ENCODE measurements at places on chromosomes 5 and 9. TPM values are rescaled to one million over a fixed set of nuclear protein-coding genes. Genes with fewer than 3 reads are reported as not detected.

- peak overlapping the region; percentile 89 for H3K27ac ChIP-seq
- H3K4me3 ChIP-seq = peak overlapping the region; percentile 85
- peak; percentile 62 for DNase-seq
- H3K36me3 ChIP-seq = no peaks in the 10 kb centered on the region
- peaks cover 78% of the 10 kb centered on the region for H3K4me1 ChIP-seq
These were observed 11.1 kb downstream of the TTC39B start for GRCh38 chr9:15295761-15296405.

OTULINL gene
- 47.1 TPM for total RNA-seq

DNA sequence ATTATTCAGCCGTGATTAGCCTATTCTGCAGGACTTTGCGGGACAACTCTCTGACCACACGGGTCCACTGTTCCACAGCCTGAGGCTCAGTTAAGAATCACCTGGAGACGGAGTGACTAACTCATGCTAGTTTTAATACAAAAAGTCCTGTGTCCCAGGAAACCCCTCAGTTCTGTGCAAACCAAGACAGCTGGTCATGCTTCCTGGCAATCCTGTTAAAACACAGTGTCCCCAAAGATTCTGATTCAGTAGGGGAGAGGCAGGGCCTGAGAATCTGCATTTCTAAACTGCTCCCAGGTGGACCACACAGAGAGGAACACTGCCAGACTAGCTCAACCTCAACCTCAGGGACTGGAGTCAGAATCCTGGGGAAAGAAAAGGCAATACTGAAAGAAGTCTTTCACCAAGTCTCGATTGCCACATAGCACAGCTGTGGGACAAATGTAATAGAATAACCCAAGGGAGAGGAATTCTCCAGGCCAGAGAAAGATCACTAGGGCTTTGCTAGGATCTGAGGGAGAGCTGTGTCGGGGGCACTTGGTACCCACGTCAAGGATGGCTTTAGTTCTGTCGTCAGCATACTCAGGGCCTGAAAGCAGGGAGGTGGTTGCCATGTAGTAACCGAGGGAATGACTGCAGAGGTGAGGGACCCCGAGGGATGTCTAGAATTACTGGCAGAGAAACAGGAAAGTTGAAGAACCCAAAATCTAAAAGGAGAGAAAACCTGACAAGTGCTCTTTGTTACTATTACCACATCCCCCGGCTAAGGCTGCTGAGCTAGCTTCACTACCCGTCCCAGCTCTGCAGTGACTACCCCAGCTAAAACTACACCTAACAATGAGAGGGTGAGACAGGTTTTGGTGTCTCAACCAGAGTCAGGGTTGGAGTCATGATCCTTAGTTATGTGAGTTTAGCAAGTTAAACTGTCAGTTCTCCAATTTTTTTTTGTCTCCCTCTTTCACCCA, 8.6 kb downstream of the SUSD1 start:
- H3K36me3 ChIP-seq = no peaks in the 10 kb centered on the region
- peaks cover 6% of the 10 kb centered on the region for H3K4me1 ChIP-seq
- H3K4me3 ChIP-seq = no peak overlapping the region
- H3K27me3 ChIP-seq = no peaks in the 10 kb centered on the region
- H3K27ac ChIP-seq = no peak overlapping the region
- no peak for DNase-seq

DNA sequence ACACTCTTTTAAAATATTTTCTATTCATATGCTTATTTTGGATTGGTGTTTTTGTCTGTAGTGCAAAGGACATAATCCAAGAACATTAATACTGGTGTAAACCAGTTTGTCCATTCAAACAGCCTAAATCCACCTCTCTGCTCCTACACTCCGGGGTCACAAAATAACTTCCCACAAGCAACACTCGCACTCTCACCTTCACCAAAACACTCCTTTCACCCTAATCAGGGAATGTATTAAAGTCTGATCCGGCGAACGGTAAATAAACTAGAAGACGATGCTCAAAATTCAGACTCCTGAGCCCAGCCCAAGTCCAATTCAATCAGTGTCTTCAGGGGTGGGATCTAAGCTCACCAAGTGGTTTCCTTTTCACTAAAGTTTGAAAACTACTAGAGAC, 649 bp downstream of the AP3B1 start:
- H3K36me3 ChIP-seq = no peaks in the 10 kb centered on the region
- peak overlapping the region; percentile 83 for H3K27ac ChIP-seq
- H3K27me3 ChIP-seq = no peaks in the 10 kb centered on the region
- peaks cover 48% of the 10 kb centered on the region for H3K4me1 ChIP-seq
- no peak for DNase-seq

- DNase-seq = no peak
- no peaks in the 10 kb centered on the region for H3K4me1 ChIP-seq
- H3K4me3 ChIP-seq = no peak overlapping the region
- no peaks in the 10 kb centered on the region for H3K36me3 ChIP-seq
- peaks cover 18% of the 10 kb centered on the region for H3K27me3 ChIP-seq
- H3K27ac ChIP-seq = no peak overlapping the region
These were observed 306.3 kb upstream of the KCNN2 start for GRCh38 chr5:114055318-114056184.

DNA sequence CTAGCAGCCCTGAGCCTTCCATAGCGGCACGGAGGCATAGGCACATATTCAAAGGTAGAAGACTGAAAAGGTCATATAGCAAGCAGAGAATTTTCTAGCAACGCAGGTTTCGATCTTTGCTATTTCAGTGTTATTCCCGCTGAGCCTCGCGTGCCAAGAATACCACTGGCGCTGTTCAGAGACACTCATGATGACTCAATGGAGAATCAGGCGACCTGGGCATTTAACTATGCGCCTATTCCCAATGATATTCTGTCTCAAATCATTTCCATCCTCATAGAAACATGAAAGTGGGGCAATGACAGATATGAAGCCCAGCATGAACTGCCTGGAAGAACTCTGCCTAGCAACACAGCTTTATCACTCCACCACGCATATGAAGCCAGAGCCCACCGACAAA, 59.9 kb downstream of the EFNA5 start:
- DNase-seq = no peak
- H3K4me3 ChIP-seq = no peak overlapping the region
- no peaks in the 10 kb centered on the region for H3K4me1 ChIP-seq
- H3K27me3 ChIP-seq = peaks cover 1% of the 10 kb centered on the region
- no peak overlapping the region for H3K27ac ChIP-seq
- no peaks in the 10 kb centered on the region for H3K36me3 ChIP-seq

DNA sequence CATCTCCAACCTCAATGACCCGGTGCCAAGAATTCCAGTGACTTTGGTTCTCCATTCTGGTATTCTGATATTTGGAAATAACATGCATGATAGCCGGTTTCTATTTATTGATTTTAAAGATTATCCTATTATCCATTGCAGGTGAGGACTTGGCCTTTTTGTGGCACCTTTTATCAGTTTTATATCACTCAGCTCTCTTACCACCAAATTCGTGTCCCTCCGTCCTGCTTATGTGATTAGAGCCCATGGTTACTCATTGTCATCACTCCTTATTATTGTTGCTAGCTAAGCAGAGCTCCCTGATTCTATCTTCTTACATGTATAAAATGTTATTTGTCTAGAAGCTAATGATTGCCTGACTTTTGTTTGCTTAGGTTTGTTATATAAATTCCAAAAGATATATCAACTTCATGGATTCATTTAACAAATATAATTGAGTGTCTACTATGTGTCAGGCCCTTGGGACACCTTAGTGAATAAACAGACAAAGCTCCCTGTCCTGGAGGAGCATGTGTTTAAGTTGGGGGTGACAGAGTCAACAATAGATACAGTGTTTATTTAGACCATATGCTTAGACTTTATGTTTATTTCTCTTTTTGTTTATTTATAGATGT, 138.2 kb downstream of the ADAMTS16 start:
- no peaks in the 10 kb centered on the region for H3K36me3 ChIP-seq
- no peak overlapping the region for H3K27ac ChIP-seq
- no peak for DNase-seq

IL4 gene
- total RNA-seq = 2.1 TPM

- no peaks in the 10 kb centered on the region for H3K4me1 ChIP-seq
- H3K4me3 ChIP-seq = no peak overlapping the region
- no peaks in the 10 kb centered on the region for H3K36me3 ChIP-seq
These were observed 1244.1 kb upstream of the ACO1 start for GRCh38 chr9:31140316-31140715.

- no peaks in the 10 kb centered on the region for H3K4me1 ChIP-seq
- no peaks in the 10 kb centered on the region for H3K27me3 ChIP-seq
- DNase-seq = no peak
These were observed 1353.7 kb upstream of the ACO1 start for GRCh38 chr9:31030741-31031202.

- no peaks in the 10 kb centered on the region for H3K4me1 ChIP-seq
- no peak for DNase-seq
- no peak overlapping the region for H3K27ac ChIP-seq
- no peak overlapping the region for H3K4me3 ChIP-seq
These were observed 52.6 kb downstream of the MED27 start for GRCh38 chr9:132026932-132027585.

GRCh38 chr9:89734600-89735041, 129.8 kb downstream of the GADD45G start:
- no peaks in the 10 kb centered on the region for H3K27me3 ChIP-seq
- H3K4me3 ChIP-seq = no peak overlapping the region
- no peak overlapping the region for H3K27ac ChIP-seq

PCDHGA5 gene
- not detected for total RNA-seq

GRCh38 chr9:94149696-94150095, 65.4 kb downstream of the PTPDC1 start:
- no peak overlapping the region for H3K27ac ChIP-seq
- no peak for DNase-seq

Data from CD4-positive, CD25-positive, alpha-beta regulatory T cell (primary cell).